PC-3 (cell line): ENCODE measurements at places on chromosomes 13 and 19.

GRCh38 chr13:99385161-99385560 is 78.0 kb upstream of the GPR183 start:
- DNase-seq, result no peak

GRCh38 chr19:34974646-34975045 is 10.6 kb upstream of the ZNF792 start:
- DNase-seq, result no peak

DNA sequence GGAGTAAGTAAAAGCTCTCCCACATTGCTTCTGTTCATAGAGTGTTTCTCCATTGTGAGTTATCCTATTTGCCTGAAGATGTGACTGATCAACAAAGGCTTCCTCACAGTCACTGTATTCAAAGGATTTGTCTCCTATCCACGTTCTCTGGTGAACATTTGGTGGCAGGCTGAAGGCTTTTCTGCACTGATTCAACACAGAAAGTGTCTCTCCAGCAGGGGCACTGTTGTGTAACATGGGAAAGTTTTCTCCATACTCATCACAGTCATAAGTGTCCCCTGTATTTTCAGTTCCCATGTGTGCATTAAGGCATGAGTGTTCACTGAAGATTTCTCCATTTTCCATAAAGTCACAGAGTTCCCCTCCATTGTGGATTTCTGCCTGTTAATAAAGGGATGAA is 17.6 kb downstream of the ZNF121 start:
- DNase-seq, result no peak

DNA sequence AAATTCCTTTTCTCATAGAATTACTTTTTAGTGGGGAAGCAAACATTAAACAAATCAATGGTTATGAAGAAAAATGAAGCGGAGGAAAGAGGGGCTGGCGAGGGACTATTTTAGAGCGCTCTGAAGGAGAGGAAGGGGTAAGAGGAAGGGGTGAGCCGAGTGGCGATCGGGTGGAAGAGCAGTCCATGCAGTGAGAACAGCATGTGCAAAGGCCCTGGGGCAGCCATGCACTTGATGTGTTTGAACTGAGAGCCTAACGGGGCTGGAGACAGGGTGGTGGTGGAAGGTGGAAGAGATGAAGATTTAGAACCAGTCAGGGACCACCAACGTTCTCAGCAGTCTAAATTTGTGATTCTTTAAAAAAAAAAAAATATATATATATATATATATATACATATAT is 14.4 kb upstream of the NOP53 start:
- DNase-seq, result no peak

- DNase-seq, result no peak
These were observed 3.0 kb upstream of the PRKD2 start for GRCh38 chr19:46719629-46720502.

- DNase-seq, result no peak
These were observed 24.0 kb downstream of the ALG5 start for GRCh38 chr13:36975172-36975571.
